ENCODE measurements at places on chromosomes 11 and 22. TPM values are rescaled to one million over a fixed set of nuclear protein-coding genes. Genes with fewer than 3 reads are reported as not detected.

RELA gene
- 38.5 TPM for total RNA-seq

SLC22A25 gene
- total RNA-seq, result not detected

PLAAT2 gene
- not detected for total RNA-seq

GAB4 gene
- not detected for total RNA-seq

PATE1 gene
- not detected for total RNA-seq

TRPM5 gene
- total RNA-seq, result not detected

TSPO gene
- 216 TPM for total RNA-seq

SHISA8 gene
- total RNA-seq, result not detected

PARVG gene
- not detected for total RNA-seq

FIBIN gene
- 195 TPM for total RNA-seq

RASD2 gene
- total RNA-seq, result not detected

PGA4 gene
- not detected for total RNA-seq

TPP1 gene
- total RNA-seq, result 78.6 TPM

BTG4 gene
- not detected for total RNA-seq

CLTCL1 gene
- 12.7 TPM for total RNA-seq

Data from placental pericyte (primary cell).